AG08396 (cell line): ENCODE measurements at places on chromosomes 13 and 19.
A peak's percentile ranks its signal among the peaks of the same experiment; 100 is the strongest.

- DNase-seq = peak; percentile 99
These were observed at the start of gene FGF22 for GRCh38 chr19:639253-640160. Gene FGF22, plus strand, starts transcription at chr19:639879. Its CDS starts 47 bp downstream, at chr19:639926.

- no peak for DNase-seq
These were observed 227.2 kb downstream of the FOXO1 start for GRCh38 chr13:40438999-40439797.

DNA sequence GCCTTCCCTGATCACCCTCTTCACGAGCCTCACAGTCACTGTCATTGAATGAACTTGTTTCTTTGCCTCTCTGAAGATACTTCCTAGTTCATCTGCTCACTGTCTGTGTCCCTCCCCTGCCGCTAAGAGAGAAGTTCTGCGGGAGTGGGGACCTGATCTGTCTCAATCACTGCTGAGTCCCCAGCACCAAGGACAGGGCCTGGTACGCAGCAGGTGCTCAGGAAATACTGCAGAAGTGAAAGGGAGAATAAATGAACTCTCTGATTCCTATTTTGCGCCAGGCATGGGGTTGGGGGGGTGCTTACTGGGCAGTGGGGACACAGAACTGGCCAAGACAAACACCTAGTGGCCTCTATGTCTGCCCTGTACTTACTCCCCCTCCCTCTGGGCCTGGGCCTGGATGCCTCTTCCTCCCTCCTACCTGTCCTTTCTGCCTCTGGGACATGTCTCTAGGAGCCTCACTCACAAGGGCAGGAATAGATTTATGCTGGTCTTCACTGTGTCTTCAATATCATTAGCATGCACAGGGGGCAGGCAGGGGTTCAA, 17.5 kb downstream of the FCGBP start:
- DNase-seq = no peak

- no peak for DNase-seq
These were observed 2.7 kb upstream of the ZIC2 start for GRCh38 chr13:99978799-99979452.

- DNase-seq = peak; percentile 85
These were observed at the start of gene TICAM1 for GRCh38 chr19:4831304-4831978. Gene TICAM1, minus strand, starts transcription at chr19:4831712. Its CDS starts 13,335 bp downstream, at chr19:4818377.

- no peak for DNase-seq
These were observed 705 bp downstream of the STXBP2 start for GRCh38 chr19:7637374-7638256.

DNA sequence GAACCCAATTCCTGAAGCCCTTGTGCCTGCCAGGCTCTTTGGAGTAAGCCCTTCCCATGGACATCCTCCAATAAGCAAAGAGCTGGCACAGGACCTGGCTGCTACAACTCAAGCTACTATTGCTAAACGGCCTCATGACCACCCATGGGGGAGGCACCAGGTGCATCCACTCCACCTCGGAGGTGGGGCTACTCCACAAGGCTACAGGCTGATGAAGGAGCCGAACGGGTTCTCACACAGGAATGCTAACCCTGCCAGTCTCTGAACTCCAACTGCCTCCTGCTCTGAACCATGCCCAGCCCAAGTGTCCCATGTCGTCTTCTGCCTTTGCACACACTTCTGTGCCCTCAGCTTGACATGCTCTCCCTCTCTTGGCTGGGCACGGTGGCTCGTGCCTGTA, 10.0 kb downstream of the SYMPK start:
- no peak for DNase-seq

GRCh38 chr13:48429886-48430285, 17.0 kb upstream of the LPAR6 start:
- DNase-seq = no peak

- DNase-seq = no peak
These were observed 34.2 kb downstream of the GJA3 start for GRCh38 chr13:20126541-20127261.
